Pulmonary artery endothelial cell (primary cell): ENCODE measurements at places on chromosomes 7 and 10. TPM values are rescaled to one million over a fixed set of nuclear protein-coding genes. Genes with fewer than 3 reads are reported as not detected.

DNA sequence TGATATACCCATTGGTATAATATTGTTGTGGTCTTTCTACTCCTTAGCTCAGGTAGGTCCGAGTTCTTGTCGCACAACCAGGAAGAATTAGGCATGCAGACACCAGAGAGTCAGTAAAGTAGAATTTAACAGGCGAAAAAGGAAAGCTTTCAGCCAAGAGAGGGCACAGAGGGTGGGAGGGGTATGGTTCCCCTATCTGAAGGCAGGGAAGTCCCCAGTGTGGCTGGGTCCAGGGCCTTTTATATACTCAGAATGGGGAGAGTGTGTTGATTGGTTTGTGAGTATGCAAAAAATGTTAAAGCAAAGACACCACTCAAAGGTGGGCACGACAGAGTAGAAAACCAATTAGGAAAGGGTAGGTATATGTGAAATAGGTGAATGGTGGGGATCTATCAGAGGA lies 53.9 kb downstream of the IMMP2L start:
- no peak for DNase-seq

- DNase-seq = no peak
Observed at GRCh38 chr10:91683975-91684374, 51.1 kb upstream of the PPP1R3C start.

- DNase-seq = no peak
Observed at GRCh38 chr10:110758128-110758765, 113.5 kb upstream of the PDCD4 start.

DNA sequence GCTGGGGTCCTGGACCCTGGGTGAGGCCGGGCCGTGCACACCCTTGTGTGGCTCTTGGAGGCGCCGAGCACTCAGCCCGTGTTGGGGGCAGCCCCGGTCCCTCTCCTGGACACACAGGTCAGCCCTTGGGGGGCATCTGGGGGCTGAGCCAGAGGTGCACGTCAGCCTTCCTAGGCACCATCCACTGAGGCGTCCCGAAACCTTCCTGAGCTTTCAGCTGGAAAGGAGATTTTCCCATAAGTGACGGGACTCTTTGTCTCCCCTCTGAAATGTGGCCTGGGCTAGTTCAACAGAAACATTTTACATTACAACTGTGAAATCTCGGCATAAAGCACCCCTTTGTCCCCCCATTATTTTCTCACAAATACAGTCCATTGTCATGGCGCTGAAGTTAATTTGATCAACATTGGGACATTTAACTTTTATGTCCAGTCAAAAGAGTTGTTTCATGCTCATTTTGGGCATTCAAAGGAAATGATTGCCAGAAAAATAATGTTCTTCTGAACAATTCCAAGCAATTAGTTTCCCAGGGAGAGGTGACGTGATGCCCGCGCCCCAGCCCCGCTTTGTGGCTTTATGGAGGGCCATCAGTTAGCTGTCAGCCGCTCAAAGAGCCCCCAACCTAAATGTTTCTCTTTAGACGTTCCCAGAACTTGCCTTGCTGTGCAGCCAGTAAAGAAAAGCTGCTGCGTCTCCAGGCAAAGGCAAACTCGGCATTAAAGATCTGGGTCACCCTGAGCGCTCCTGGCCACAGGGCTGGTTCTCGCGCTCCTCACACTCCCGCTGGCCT lies 70.8 kb downstream of the NKX6-2 start:
- no peak for DNase-seq

The MYOZ1 gene
- not detected in 2 replicates for total RNA-seq

DNA sequence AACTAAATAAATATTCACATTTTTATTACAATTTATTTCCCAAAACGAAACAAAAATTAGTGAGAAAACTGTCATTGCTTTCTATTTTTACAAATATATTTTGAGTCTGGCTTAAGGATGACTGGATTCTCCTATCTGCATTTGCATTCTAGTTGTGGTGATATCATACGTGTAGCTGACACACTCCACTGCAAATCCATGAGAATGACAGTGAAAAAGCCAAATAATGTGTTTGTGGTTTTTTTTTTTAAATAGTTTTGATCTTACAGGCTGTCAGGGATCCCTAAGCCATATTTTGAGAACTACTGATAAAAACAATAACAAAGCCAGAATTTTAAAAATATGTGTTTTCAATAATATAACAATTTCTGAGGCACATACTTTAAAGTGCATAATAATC lies 5.8 kb upstream of the STAMBPL1 start:
- DNase-seq = no peak

GRCh38 chr7:85167636-85168035 lies 19.2 kb downstream of the SEMA3D start:
- DNase-seq = no peak

The AZGP1 gene
- total RNA-seq = not detected in 2 replicates

The RNF32 gene
- 0.14 and 0.33 TPM in 2 replicates for total RNA-seq
